DMS153 (cell line): ENCODE measurements at places on chromosomes 6 and 20.
A peak's percentile ranks its signal among the peaks of the same experiment; 100 is the strongest.

- DNase-seq, result no peak
Measured at GRCh38 chr6:37634238-37634826, 63.4 kb downstream of the MDGA1 start.

GRCh38 chr6:89079511-89080234 is 878 bp upstream of the PNRC1 start:
- DNase-seq, result no peak

DNA sequence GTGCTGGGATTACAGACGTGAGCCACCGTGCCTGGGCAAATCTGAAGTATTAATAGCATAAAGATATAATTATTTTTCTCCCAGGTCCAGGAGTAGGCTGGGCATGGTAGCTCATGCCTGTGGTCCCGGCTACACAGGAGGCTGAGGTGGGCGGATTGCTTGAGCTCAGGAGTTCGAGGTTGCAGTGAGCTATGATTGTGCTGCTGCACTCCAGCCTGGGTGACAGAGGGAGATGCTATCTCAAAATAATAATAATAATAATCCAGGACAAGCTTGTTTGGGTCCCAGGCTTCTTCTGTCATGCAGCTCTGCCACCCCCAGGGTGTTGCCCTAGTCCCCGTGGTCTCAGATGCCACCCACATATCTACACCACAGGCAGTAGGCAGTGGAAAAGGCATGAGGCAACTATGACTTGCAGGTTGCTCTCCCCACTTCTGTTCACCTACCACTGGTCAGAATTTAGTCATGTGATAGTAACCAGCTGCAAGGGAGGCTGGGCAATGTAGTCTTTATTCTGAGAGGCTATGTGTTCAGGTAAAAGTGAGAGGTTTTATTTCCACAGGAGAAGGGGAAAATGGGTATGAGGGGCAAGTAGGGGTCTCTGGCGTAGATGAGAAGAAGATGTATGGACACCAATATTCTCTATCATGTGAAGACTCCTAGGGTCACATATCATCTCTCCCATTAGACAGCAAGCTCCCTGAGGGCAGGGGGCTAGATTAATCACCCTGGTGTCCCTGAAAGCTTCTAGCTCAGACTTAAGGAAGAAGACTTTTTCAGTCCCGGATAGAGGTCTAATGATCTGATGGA is 25.7 kb downstream of the TCF15 start:
- DNase-seq, result no peak

DNA sequence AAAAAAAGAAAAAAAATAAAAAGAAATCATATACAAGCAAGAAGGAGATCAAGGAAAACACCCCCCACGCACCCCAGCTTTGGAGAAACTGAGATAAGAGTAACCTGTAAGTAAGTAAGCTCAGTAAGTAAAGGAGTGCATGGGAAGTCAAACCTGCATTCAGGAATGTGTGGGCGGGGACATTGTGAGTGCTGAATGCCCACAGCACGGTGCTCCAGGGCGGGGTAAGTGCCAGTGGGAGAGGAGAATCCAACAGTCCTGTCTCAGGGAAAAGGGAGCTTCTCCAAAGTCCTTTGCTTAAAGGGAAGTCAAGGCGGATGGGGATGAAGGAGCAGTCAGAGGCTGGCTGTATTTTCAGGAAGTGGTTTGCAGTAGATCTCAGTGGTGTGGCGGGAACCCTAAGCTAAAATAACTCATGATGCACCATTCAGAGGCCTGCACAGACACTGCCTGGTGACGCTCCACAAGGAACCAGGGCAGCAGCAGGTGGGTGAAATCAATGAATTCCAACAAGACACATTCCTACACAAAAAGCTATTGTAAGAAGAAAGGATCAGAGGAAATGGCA is 368.0 kb downstream of the QKI start:
- DNase-seq, result no peak

GRCh38 chr6:96582436-96582835 is 19.5 kb downstream of the FHL5 start:
- no peak for DNase-seq

- peak; percentile 20 for DNase-seq
Measured at GRCh38 chr20:23446505-23446904, 6.2 kb downstream of the CST11 start.

DNA sequence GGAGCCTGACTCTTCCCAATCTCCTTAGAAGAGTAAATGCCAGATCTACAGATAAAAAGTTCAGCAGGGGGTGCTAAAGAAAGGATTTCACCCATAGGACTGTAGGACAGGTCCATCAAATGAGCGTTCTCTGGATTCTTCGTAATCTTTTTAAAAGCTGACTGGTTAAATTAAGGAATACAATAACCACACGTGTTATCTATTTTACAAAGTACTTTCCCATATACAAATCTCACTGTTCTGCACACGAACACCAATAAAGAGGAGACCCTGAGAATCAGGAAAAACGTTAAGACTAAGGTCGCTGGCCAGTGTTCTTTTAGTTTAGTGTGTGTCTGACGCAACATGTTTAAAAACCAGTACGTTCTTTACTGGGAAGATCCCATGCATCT is 542 bp downstream of the TUBE1 start:
- no peak for DNase-seq

DNA sequence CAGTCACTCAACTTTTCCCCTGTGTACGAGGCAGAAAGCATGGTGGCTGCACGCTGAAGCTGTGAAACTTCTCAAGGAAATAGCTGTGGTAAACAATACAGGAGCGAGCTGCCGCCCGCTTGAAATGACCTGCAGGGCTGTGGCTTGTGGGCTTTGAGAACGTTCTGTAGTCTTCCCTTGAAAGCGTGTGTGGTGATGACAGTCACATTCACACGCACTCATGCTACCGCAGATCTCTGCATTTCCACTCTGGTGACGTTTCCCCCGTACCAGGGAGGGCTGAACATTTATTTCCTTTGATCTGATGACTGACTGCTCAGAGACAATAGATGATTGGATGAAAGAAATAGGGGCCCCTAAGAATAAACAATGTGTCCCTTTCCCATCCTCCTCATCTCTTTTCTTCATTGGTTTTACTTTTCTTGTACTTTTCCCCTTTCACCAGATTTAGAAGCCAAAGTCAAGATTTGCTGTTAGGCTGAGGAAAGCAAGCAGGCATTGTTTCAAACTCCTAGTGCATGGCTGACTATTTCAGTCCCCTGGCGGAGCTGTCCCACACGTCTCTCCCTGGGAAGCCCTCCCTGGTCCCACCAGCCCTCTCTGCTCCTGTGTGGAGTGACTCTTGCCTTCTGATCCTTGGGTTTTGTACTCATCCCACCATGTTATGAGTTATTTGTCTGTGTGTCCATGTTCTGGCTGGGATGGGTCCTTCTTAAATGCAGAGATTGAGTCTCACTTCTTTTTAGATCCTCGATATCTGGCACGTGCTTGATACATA is 3.9 kb downstream of the SYTL3 start:
- DNase-seq, result no peak

DNA sequence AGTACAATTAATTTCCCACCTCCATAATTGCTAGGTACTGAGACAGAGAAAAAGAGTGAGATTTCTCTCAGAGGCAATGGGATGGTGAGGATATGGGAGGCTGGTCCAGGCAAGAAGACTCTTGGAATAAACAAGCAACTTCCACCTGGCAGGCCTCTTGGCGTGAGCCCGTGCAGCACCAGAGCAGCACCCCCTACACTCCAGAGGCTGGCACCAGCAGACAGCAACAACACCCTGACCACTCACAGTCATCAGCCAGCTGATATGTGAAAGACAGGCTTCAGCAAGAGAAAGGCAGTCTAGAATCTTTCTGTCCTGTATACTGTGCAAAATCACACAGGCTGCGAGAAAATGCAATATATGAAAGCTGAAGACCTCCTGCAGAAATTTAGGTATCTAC is 59.7 kb downstream of the KIF13A start:
- no peak for DNase-seq

GRCh38 chr20:51376111-51376510 is 166.4 kb downstream of the NFATC2 start:
- no peak for DNase-seq

GRCh38 chr20:36550790-36551299 is 9.5 kb downstream of the MYL9 start:
- DNase-seq, result no peak

DNA sequence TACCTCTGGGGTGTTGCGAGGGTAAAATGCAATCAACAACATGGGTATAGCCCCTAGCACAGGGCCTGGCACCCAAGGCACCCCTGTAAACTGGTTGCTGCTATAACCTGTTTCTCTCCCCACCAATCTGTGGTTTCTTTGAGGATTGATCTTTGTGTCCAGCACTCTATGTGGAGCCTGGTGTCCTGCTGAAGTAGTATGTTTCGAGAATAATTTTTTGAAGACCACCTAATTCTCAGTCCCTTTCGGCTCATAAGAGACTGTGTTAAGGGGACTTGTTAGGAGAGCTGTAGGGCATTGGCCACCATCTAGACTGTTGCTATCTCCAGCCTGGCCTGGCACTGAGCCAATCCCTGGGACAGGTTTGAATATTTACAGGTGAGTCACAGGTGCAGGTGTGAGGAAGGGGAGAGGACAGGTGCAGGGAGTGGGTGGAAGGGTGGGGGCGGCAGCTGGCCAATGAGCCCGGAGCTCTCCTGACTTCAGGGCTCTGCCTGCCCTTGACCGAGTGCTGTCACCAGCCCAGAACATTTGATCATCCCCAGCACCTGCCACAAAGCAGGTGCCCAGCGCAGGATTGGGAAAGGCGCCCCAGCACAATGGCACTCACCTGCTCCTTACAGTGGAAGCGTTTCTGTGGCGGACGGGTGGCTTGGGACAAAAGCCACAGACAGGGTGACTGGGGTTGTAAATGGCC is 8.1 kb upstream of the C20orf144 start:
- peak; percentile 97 for DNase-seq

DNA sequence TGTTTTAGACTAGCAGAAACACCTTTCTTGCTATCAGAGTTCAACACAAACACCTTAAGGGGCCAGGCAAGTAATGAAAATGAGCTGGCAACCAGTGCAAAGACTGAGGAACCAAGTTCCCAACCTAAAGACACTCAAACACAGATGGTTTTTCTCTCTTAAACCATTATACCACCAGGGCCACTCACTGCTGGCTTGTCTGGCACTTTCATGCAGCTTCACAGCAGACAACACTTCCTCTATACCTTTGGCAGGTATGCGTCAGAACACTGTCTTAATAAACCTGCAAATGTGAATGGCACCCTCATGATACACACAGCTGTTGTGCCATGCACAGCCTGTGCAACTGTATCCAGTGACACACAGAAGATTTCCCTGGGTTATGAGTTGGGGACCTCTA is 41.6 kb downstream of the NFATC2 start:
- DNase-seq, result no peak

DNA sequence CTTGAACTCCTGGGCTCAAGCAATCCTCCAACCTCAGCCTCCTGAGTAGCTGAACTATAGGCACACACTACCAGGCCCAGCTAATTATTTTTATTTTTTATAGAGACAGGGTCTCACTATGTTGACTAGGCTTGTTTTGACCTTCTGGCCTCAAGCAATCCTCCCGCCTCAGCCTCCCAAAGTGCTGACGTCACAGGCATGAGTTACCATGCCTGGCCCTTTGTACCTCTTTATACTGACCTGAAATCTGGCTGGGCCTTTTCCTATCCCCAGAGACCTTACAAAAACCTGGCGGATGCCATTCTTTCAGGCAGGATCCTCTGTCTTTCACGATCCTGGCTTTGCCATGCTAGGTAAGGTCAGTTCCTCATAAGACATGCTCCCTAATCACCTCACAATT is 11.5 kb downstream of the WFDC3 start:
- no peak for DNase-seq

GRCh38 chr6:15343490-15344191 is 97.8 kb downstream of the JARID2 start:
- no peak for DNase-seq

GRCh38 chr20:43895235-43895634 is 19.4 kb upstream of the TOX2 start:
- no peak for DNase-seq

GRCh38 chr6:39808964-39809363 is 16.8 kb downstream of the DAAM2 start:
- DNase-seq, result peak; percentile 75

GRCh38 chr20:56247954-56248782 is at the start of gene MC3R:
Gene MC3R (plus strand): TSS chr20:56248732. CDS start chr20:56248844, 112 bp downstream.
- peak; percentile 0 for DNase-seq

DNA sequence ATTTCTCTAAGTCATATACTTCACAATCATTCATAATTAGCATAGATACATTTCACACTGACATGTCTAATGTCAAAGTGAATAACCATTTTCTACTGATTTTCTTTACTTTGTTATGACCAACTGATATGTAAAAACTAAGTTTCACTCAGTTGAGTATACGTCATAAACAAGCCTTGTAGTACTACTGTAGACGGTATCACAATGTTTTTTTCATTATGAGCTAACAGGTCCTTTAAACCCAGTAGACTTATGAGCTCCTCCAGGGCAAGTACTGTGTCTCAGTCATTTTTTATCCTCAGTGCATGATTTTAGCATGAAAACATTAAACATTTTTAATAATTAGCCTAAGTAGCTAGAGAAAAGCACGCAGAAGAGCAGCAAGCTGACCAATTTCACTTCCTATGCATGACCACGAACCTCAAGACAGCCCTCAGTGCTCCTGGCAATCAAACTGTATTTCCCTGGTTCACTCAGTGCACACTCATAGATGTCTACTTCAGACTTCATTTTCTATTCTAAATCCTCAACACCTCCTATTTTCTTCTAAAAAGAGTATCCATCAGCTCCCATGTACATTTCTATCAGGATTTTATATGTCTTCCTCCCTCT is 32.0 kb upstream of the TFAP2D start:
- DNase-seq, result no peak

GRCh38 chr6:53873922-53874321 is 79.1 kb downstream of the LRRC1 start:
- DNase-seq, result no peak

GRCh38 chr6:105646391-105646867 is 243.5 kb upstream of the PREP start:
- no peak for DNase-seq

DNA sequence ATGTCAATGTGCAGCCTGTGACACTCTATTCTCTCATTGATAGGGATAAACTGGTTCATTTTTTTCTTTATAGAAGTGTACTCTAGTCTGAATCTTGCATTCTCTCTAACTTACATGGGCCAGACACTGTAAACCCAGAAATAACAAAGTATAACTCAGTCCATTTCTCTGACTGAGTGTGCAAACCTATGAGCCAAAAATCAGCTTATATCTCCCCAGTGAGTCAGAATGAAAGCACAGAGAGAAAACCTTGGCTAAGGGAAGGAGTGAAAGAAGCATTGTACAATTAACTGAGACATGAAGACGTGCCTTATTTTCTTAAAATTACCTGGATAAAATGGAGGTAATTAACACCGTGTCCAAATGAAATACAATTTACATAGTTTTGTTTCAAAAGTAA is 436.9 kb upstream of the IMPG1 start:
- DNase-seq, result no peak

DNA sequence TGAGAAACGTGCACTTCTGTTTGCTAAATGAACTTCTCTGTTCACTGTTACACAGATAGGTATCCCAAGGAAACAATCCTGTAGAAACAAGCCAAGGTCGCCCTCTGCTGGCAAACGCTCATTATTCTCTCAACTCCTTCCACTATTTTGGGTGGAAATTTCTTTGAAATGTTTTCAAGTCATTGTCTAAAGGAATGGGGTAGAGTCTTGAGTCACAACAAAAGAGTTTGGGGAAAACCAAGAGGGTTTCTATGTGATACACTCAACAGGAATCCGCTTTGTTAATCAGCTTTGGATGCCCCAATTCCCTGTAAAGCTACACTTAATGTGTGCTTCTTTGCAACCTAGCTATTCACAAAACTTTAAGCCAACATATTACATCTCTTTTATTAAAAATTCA is 4.6 kb upstream of the RAE1 start:
- DNase-seq, result no peak

- no peak for DNase-seq
Measured at GRCh38 chr20:61284752-61285151, 32.7 kb downstream of the CDH4 start.

- DNase-seq, result no peak
Measured at GRCh38 chr6:28248916-28249315, 3.2 kb downstream of the ZKSCAN4 start.
